Activated naive CD4-positive, alpha-beta T cell treated with Interleukin-2 at 50 U/mL for 16 hours (primary cell): ENCODE measurements at places on chromosomes 6 and 20.

DNA sequence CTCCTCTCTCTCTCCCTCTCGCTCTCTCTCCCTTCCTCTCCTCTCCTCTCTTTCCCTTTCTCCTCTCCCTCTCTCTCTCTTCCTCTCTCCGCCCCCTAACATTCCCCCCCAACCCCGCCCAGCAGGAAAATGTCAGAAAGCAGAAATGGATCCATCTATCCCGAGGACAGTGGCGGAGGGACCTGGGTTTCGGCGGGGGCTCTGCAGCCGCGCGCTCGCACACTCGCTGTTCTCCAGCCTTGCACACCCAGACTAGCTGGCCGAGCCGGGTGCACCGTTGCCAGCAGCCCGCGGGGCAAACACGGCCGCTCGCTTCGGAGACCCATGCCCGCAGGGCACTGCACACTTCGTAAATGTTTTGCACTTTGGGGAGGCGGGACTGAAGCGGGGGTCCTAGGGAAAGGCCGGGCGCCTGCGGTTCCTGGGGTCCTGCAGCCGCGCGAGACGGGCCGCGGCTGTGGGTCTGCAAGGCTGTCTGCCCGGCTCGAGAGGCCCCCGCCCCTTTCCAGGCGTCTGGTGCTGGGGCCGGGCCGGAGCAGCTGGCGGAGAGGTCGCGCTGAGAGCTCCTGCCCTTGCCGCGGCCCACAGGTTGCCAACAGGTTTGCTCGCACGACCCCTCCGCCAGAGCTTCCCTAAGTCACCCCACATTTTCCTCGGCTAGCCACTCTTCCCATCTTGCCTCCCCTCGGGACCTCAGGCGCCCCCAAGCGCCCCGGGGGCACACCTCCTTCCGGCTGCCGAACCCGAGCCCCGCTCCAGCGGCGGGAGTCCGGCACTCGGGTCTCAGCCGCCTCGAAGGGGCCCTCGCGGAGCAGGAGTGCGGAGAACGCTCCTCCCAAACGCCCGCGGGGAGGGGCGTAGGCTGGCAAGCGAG is 818 bp upstream of the MDGA1 start:
- peak; percentile 72 for DNase-seq

DNA sequence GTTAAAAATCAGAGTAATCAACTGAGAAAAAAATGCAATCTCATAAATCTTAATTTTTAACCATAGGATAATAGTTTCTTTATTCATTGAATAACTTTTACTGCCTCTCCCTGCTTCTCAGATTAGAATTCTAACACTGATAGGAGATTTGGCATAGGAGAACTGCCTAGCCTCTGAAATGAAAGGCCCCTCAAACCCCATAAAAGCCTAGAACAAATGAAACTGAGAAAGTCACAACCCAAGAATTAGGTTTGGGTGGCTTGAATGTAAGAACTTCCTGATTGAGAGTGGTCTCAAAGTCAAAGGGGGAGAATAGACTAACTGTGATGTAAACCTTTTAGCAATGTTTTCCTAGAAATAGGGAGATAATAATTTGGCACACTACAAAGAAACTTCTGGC is 52.2 kb downstream of the SAMD5 start:
- DNase-seq, result no peak

GRCh38 chr6:11814819-11815218 is 36.2 kb upstream of the ADTRP start:
- DNase-seq, result no peak

- DNase-seq, result no peak
Observed at GRCh38 chr6:167399599-167399998, 74.7 kb downstream of the TTLL2 start.
